ENCODE measurements at places on chromosomes 3 and 15. TPM values are rescaled to one million over a fixed set of nuclear protein-coding genes. Genes with fewer than 3 reads are reported as not detected.

DNA sequence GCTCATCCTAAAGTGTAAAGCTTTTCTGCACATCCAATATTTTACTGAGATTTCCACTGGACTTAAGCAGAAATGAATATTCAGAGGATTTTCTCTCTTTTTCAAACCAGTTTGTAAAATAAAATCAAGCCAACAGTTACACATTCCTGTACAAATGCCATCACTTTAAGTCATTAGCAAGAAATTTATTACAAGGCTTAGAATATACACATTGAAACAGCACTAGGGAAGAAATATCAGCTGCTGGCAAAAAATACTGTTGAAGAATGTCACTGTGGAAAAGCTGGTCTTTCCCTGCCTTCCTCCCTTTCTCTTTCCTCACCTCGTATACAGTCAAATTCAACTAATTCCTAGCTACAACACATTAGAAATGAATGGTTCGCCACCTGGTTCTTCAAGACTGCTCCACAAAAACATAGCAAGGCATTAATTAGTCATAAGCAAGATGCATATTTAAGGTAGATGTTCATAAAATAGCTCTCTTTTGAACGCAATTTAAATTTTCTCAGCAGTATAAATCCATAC is 21.3 kb downstream of the PLOD2 start:
- DNase-seq: no peak

DNA sequence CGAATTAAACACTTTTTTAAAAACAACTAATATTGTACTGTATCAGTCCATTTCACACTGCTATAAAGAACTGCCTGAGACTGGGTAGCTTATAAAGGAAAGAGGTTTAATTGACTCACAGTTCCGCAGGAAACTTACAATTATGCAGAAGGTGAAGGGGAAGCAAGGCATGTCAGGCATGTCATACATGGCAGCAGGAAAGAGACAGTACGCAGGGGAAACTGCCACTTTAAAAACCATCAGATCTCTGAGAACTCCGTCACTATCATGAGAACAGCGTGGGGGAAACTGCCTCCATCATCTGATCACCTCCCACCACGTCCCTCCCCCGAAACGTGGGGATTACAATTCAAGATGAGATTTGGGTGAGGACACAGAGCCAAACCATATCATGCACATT is 162.8 kb upstream of the TPM1 start:
- no peak for DNase-seq

DNA sequence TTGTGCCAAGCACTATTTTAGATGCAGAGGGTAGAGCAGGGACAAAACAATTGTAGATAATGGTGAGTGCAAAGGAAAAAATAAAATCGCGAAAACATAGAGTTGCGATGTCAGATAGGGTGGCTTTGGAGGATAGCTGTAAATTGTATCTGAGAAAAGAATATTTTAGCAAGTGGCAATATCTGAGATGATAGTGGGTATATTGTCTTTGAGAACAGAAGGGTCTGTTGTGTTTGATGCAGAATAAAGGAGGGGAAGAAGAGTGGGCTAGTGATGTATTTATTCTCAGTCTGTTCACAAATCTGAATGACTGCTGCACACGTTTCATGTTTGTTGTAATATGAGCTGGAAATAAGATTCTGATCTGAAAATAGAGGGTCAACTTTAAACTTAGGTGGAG is 396.8 kb downstream of the CADM2 start:
- no peak for DNase-seq

The TF gene
- 2.8 TPM for total RNA-seq

The OR5K2 gene
- total RNA-seq: not detected

DNA sequence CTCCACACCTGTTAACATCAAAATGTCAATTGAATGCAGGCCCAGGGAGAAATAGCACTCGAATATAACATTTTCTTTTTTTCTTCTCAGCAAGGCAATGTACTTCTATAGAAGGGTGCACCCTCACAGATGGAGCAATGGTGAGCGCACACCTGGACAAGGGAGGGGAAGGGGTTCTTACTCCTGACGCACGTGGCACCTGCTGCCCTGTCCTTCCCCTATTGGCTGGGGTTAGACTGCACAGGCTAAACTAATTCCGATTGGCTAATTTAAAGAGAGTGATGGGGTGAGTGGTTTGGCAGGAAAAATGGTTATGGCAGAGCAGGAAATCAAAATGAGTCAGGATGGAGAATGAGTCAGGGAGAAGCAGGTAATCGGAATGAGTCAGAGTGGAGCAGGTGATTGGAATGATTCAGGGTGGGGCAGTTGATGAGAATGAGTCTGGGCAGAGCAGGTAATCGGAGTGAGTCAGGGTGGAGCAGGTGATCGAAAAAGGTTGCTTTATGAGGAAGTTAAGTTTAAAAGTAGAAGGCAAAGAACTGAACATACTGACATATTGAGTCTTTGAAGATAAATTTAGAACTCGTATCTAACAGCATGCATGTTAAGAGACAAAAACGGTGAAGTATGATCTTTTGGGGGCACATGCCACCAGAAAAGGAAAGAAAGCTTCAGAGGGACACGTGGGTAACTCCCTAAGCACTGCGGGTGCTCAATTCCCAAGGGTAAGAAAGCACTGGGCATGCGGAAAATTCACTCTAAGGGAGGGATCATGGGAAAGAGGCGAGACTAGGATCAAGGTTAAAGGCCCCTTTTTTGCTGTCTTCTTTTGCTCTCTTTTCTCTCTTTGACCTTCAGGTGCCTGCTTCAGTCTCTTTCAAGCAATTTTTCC is 72.9 kb upstream of the GALNT15 start:
- DNase-seq: no peak

- DNase-seq: no peak
These were observed 16.3 kb downstream of the BMF start for GRCh38 chr15:40092256-40092978.

GRCh38 chr3:5068531-5069050 is 53.5 kb upstream of the ARL8B start:
- DNase-seq: no peak

GRCh38 chr15:101810876-101811275 is 1.1 kb upstream of the OR4F15 start:
- no peak for DNase-seq

The RYR3 gene
- 0.09 TPM for total RNA-seq

DNA sequence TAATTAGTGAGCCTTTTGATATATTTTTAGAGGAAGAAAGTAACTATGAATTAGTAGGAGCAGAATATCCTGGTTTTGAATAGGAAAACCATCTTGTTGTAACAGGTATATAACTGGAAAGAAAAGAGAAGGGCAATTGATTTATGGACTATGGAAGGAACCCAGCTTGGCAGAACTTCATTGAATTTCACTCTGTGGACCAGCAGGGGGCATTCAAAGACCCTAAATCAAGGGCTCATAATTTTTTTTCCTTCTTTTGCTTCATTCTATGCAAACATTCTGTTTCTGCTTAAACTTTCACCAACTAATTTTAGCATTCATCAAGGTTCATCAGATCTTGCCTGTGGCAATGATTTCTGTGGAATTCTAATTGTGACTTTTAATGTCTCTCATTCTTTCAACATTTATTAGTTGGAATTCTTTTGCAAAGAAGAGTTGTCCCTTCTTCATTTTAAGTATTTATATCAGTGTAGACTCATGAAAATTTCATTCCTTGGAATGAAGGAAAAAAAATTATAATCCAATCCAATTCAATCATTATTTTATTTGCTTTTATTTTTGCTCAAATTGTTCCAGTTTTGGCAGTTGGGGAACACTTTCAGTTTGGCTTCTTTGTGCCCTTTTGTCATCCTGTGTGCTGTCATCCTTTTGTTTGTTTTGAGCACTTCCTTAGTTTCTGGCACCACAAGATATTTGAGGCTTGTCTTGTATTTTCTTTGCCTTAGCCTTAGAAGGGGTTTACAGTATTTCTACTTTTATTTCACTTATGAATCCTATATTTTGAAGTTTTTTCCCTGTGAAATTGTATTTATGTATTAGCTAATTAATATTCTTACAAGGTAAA is 30.4 kb downstream of the NXPE3 start:
- DNase-seq: peak; percentile 81

The MESP1 gene
- total RNA-seq: 0.45 TPM

Measured in natural killer cell (primary cell).